ENCODE measurements at places on chromosomes 7 and 10. TPM values are rescaled to one million over a fixed set of nuclear protein-coding genes. Genes with fewer than 3 reads are reported as not detected.
A peak's percentile ranks its signal among the peaks of the same experiment; 100 is the strongest.

DNA sequence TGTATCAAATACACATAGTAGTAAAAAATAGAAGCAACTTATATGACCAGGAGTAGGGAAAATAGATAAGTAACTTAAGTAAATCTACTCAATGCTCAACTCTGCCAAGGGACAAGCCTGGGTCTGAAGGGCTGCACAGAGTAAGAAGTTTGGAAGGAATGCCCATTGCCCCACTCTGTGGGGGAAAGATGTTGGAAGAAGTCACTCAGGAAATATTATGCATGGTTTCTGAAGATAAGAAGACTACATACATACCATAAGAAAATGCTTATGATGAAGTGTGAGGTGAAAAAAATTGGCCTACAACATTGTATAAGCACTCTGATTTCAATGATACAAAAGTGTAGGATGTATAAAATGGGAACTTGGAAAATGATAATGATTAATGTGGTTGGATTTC lies 54.0 kb downstream of the LAMB4 start:
- no peak for ATAC-seq

DNA sequence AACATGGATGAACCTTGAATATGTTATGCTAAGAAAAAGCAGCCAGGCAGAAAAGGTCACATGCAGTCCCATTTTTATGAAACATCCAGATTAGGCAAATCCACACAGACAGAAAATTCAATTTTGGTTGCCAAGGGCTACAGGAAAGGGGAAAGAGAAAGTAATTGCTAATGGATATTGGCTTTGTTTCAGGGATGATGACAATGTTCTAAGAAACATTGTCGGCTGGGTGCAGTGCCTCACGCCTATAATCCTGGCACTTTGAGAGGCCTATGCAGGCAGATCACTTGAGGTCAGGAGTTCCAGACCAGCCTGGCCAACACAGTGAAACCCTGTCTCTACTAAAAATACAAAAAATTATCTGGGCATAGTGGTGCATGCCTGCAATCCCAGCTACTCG lies 23.0 kb downstream of the ZNF33B start:
- no peak for ATAC-seq

- no peak for ATAC-seq
These were observed 135.9 kb downstream of the ARHGAP12 start for GRCh38 chr10:31792745-31793144.

VSTM4 gene
- 0.68 TPM for total RNA-seq

DNA sequence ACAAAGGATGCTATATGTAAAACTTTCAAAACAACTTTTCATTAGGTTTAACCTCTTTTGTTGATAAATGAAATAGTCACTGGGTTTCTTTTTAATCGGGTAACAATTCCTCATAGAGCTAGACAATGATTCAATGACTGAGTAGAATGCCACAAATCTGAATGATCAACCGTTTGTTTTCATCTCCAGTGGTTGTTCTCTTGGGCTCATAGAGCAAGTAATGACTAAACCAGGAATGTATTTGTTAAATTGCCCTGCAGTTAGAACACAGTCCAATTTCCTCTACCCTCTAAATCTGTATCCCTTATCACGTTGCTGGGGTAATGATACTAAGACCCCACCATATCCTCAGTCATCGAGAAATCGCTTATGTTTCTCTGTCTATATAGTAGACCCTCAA lies 40.0 kb downstream of the CNNM1 start:
- no peak for ATAC-seq

DNA sequence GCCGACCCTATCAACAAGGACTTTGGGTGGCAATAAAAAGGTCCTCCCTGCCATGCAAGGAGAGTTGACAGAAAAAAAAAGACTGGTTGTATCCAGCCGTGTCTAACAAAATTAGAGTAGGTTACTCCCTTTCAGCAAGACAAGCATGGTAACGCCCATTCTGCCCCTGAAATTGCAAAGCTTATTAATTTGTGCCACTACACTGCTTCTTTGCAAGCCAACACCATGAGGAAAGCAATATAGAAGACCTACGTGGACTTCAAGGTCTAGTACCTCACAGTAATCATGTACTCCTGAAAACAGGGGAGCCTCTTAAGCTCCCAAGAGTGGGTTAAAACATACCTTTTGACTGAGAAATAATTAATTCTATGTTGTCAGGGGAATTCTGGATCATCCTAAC lies 90.3 kb downstream of the FRMPD2 start:
- ATAC-seq = no peak

- no peak for ATAC-seq
These were observed 399.0 kb downstream of the GRID1 start for GRCh38 chr10:85967594-85967993.

DNA sequence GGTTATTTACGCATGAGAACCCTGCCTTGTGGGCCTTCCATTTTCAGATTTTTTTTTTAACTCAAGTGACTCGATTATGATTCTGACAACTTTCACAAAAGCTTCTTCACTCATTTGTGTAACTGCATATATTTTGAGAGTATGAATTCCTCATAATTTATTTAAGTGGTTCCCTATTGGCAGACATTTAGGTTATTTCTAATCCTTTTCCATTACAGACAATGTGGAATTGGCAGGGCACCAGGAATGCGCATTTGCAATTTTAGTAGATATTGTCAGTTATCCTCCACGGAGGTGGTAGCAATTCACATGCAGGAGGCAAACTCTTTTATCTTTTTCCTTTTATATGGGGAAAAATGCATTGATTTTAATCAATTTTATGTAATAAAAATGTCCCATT lies 2.5 kb downstream of the TMEM176B start:
- ATAC-seq = no peak

STAG3 gene
- total RNA-seq = 0.48 TPM

- ATAC-seq = no peak
These were observed 25.9 kb downstream of the FOXK1 start for GRCh38 chr7:4707980-4708411.

CPA1 gene
- total RNA-seq = not detected

FZD1 gene
- total RNA-seq = 7.1 TPM

- ATAC-seq = peak; percentile 72
These were observed 106.2 kb downstream of the SAMD9 start for GRCh38 chr7:93011351-93012294.

DNA sequence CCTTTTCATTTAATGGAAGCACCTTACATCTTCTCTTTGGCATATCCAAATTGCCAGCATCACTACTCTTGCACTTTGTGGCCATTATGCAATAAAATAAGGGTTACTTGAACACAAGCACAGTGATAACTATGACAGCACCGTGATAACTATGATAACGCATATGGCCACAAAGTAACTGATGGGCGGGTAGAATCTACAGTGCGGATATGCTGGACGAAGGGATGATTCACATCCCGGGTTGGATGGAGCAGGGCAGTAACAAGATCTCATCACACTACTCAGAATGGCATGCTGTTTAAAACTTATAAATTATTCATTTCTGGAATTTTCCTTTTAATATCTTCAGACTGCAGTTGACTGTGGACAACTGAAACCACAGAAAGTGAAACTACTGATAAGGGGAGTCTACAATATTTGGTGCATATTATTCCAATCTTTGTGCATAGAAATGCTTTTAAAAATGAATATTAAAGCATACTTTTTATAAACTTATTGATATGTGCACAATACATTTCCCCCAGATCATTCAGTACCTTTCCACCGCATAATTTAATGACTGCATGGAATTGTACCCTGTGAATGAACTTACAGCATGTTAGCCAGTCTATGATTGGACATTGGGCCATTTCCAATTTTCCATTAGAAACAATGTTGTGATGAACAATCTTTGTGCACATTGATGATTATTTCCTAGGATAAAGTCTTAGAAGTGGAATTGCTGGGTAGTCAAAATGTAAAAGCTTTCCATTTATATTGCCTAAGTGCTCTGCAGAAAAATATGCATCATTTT lies 136.4 kb downstream of the WNT2 start:
- no peak for ATAC-seq

- ATAC-seq = no peak
These were observed 94.2 kb upstream of the GPR26 start for GRCh38 chr10:123571978-123572377.

GRCh38 chr7:76407718-76408117 lies 1.8 kb downstream of the SSC4D start:
- ATAC-seq = no peak

HTR5A gene
- total RNA-seq = not detected

GRCh38 chr10:25646371-25646770 lies 287.7 kb upstream of the MYO3A start:
- ATAC-seq = no peak

GRCh38 chr10:94316560-94316959 lies 46.2 kb downstream of the NOC3L start:
- no peak for ATAC-seq

GRCh38 chr7:105723572-105723971 lies 142.3 kb upstream of the EFCAB10 start:
- ATAC-seq = no peak

- ATAC-seq = no peak
These were observed 25.1 kb upstream of the DNAJB12 start for GRCh38 chr10:72379776-72380175.

DNA sequence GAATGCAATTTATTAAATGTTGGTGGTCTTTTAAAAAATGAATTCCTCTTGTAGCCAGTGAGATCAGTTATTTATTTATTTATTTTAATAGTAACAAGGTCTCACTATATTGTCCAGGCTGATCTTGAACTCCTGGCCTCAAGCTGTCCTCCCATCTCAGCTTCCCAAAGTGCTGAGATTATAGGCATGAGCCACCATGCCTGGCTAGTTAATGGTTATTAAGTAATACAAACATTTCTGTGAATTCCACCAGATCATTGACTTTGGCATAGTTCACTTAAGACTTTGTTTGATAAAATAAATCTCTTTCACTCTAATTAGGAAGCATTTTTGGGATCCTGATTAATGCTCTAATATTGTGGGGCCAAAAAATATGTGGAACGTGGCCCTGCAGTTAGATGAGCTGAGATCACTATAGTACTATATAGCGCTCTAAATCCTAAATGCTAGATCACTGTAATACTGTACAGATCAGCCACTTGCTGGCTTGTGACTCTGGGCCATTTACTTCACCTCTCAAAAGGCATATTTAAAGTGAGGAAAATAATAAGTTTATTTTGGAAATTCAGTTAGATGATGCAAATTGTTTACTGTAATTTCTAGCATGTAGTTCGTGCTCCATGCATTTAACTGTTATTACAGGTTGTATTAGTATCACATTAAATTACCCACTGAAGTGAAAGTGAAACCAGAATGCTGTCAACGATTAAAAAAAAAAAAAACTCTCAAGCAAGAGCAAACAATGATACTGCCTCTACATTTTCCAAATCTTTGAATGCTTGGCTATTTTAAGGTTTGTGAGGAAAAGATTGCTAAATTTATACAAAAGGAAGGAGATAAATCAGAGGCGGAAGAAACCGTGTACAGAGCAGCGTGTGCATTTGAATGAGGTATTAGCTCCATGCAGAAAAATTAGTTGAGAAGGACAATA lies 15.9 kb upstream of the FAS start:
- peak; percentile 44 for ATAC-seq

ANXA8L1 gene
- total RNA-seq = 193 TPM

- peak; percentile 57 for ATAC-seq
These were observed 18.6 kb upstream of the ASCC1 start for GRCh38 chr10:72234560-72235095.

DNA sequence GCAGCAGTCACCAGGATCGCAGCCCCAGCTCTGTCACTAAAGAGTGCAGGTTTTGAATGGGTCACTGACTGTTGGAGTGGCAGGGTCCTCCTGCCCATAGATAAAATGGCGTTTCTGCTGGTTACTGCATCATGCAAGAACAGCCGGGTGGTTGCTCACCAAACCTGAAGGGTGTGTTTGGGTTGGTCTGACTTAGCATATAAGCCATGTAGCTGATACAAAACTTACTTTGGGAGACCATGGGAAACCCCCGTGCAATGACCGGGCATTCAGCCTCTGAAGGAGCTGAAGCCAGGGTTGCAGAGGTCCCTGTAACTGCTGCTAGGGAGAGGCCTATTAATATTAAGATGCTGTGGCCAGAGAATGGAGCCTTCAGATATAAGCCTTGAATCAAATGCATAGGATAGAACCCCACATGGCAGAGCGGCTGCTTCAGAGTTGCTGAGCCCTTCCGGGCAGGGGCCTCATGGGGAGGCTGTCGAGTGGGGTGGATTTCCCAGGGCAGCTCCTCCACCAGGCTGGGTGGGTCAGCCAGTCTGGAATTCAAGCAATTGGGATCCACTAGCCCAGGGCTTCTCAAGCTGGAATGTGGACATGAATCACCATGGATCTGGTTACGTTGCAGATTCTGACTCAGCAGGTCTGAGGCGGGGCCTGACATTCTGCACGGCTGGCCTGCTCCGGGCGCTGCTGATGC lies 70.9 kb upstream of the CTBP2 start:
- ATAC-seq = peak; percentile 94

GRCh38 chr7:79823246-79823951 lies 311.2 kb upstream of the GNAI1 start:
- ATAC-seq = no peak

ABCA13 gene
- total RNA-seq = 4.3 TPM

LRIT1 gene
- not detected for total RNA-seq

DNA sequence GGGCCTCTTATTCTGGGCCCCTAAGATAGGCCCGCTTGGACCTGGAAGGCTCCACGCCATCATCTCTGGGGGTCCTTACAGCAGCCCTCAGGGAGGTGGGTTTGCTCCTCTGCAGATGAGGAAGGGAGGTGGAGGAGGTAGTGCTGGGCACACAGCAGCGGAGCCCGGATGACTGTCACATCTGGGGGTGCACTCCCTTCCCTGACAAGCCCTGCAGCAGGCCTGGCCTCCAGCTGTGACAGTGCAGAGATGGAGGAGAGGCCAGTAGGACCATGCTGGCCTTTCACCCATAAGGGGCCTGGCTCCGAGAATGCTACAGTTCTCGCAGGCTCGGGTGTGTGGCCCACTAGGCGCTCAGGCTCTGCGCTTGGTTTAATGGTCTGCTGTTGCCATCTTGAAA lies 9.2 kb downstream of the GDF2 start:
- no peak for ATAC-seq

DNA sequence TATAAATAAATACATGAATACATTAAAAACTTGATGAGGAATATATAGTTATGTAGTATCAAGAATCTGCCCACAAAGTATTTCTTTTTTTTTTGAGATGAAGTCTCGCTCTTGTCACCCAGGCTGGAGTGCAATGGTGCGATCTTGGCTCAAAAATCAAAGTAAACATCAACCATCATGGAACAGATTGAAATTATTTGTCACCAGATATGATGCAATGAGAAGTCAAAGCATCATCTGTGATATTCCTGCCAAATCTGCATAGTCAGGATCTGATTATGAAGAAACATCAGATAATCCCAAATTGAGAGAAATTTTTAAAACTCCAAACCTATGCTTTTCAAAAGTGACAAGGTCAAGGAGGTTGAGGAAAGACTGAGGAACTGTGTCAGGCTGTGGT lies 5.1 kb upstream of the CYP2C18 start:
- ATAC-seq = no peak

DNA sequence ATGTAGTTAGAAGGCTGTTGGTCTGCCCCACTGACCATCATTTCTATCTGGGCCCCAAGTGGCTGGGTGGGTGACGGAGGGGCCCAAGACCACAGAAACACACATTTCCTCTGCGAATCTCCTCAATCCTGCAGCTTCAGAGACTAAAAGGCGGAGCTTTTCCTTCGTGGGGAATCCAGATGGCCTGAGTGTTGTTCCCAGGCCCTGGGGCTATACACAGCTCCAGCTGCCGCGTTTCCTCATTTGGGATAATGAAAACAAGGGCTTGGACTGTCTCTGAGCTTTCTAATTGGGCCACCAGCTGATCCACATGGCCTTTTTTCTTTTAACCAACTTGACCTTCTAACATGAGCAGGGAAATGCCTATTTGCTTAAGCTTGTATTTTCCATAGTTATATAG lies 339.9 kb downstream of the CXCL12 start:
- no peak for ATAC-seq
